Right kidney (tissue), 9 donors: ENCODE measurements at places on chromosomes 2 and 18.

DNA sequence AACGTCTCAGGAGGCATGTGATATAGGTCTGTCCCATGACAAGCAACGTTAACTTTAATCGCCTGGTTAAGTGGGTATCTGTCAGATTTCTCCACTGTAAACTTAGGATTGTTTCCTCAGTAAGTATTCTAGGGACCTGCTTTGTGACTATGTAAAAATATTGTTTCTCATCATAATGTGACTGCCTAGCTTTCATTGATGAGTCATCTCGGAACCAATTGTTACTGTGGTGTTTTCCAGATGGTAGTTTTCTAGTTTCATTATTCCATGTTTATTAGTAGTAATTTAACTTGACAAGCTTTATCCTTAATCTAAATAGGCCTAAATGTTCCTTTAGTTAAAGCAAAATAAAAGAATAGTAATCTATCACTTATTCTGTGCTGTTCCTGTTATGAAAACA is 28.2 kb upstream of the GATA6 start:
- DNase-seq, result no peak

GRCh38 chr2:112482309-112483041 is 519 bp downstream of the TTL start:
- peak; percentile 85 for DNase-seq

DNA sequence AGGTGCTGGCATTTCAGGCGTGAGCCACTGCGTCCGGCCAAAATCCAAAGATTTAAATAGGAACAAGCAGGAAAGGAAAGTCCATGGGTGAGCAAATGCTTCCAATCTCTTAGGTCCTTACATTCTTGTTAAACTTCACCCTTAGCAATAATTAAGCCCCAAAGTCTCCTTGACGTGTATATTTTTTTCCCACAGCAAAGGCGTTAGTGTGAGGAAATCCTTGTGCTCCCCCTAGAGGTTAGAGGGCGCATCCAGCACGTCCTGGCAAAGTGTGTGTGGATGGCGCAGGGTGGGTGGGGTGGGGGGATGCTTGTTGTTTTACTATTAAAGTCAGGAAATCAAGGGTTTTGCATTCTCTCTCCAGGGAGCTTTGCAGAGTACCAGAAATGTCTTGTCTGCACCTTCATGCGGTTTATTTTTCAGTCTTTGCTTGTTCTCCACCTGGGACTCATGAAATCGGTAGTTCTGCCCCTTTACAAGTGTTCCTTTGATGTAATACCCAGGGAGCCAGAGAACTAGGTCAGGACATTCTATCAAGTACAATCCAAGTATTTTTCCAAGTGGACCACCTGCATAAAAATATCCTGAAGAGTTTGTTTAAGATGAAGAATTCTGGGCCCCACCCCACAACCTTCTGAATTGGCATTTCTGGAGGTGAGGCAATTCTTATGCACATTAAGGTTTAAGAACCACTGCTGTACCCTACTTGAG is 22.2 kb upstream of the ITSN2 start:
- peak; percentile 37 for DNase-seq

DNA sequence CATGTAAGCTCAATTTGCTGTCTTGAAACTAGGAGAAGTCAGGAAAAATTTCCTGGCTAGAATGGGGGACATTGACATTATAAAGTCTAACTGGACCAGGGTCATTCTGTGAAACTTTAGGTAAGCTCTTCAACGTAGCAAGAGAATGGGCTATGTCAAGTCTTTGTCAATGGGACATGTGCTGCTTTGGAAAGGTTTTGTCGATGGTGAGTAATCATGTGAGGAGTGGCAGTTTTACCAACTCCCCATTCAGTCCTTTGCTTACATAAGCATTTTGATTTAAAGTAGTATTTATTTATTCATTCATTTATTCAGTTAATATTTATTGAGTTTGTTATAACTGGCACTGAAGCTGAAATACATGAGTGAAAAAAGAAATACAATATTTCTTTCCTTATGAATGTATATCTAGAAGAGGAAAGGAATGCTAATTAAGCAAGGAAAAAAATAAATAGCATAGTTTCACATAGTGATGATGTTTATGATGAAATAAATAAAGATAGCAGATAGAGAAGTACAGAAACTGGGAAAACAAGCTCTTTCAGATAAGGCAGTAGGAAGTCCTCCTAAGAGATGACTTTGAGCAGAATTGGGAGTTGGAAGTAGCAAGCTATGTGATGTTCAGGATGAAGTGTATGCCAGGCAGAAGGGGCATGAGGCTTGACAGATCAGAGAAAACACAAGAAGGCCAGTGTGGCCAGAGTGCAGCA is 25.4 kb upstream of the RAB27B start:
- DNase-seq, result no peak

GRCh38 chr2:124915567-124915966 is 890.5 kb downstream of the CNTNAP5 start:
- DNase-seq, result no peak

- DNase-seq, result no peak
These were observed 84.6 kb downstream of the PHLPP1 start for GRCh38 chr18:62799977-62800376.

- no peak for DNase-seq
These were observed 32.2 kb downstream of the RFX8 start for GRCh38 chr2:101442667-101443061.

GRCh38 chr18:45596036-45596435 is 19.2 kb upstream of the SLC14A2 start:
- DNase-seq, result no peak

DNA sequence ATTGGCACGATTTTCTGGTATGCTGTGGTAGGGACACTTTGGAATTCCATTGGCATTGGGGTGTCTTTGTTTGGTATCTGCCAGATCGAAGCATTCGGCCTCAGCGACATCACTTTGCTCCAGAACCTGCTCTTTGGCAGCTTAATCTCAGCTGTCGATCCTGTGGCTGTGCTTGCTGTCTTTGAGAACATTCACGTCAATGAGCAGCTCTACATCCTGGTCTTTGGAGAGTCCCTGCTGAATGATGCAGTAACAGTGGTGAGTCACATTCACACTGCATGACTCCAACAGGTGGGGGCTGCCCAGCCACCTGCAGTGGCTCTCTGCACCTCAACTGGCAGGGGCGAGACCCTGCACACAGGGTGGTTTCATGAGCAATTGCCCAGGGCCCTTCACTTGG is 38.4 kb downstream of the SLC9A2 start:
- DNase-seq, result no peak

DNA sequence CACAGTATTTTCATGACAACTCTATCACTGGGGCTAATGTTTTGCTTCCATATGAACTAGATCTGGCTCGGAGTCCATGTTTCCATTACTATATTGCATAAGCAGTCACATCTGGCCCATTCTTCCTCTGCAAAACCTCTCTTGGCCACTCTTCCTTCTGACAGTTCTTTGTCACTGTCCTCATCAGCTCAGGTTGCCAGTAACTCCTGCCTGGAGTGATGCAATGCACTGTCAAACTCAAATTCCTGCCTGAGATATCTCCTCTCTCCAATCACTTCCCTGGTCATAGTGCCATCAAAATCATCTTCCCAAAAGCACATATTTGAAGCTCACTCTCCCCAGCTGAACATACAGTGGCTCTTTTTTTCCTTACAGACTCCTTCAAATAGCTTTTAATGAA is 66.1 kb downstream of the COLEC12 start:
- no peak for DNase-seq

GRCh38 chr2:228798458-228799207 is 472.5 kb downstream of the PID1 start:
- DNase-seq, result peak; percentile 35

DNA sequence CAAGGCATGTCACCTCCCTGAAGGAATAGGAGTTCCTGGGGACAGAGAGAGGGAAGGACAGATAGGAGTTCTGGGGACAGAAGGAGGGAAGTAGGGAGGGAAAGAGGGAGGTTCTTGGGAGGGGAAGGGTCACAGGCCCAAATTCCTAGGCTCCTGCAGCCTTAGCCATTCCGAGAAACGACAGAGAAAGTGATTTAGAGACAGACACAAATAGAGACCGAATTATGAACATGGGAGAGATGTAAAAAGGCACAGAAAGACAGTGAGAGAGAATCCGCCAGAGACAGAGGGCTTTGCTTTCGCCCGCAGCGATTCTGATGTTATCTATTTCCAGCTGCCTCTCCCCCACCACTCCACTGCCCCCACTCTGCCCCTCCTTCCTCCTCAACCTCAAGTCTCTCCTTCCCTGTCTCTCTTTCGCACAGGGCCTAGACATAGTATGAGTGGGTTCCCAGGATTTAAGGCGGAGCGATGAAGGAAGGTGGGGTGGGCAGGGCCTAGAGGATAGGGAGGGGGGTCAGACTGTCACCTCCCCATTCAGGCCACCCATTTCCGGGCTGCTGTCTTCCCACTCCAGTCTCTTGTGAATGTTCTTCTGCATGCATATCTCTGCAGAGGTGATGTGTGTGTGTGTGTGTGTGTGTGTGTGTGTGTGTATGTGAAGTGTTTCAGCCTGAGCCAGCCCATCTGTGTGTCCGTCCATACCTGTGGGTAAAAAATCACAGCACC is 3.3 kb upstream of the WNT6 start:
- DNase-seq, result no peak

- DNase-seq, result no peak
These were observed 104.0 kb downstream of the ZNF516 start for GRCh38 chr18:76391038-76391437.

DNA sequence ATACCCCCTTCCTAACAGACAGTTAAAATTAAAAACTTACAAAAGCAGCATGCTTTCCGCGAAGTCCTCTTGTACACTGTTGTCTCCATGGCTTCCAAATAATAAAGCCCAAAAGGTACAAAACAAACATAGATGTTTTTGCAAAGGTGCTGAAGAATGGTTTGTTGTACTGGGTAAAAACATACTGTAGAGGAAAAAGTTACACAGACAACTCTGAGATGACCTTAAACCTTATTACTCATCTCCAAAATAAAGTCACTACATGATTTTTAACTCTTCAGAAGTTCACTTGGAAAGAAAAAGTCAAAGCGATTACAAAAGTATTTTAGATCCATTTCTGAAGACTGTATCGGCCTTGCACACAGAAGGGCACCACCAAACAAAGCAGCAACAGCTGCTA is 6.1 kb downstream of the SLC35F5 start:
- DNase-seq, result no peak

- no peak for DNase-seq
These were observed 711.4 kb upstream of the ACVR2A start for GRCh38 chr2:147133286-147133908.

DNA sequence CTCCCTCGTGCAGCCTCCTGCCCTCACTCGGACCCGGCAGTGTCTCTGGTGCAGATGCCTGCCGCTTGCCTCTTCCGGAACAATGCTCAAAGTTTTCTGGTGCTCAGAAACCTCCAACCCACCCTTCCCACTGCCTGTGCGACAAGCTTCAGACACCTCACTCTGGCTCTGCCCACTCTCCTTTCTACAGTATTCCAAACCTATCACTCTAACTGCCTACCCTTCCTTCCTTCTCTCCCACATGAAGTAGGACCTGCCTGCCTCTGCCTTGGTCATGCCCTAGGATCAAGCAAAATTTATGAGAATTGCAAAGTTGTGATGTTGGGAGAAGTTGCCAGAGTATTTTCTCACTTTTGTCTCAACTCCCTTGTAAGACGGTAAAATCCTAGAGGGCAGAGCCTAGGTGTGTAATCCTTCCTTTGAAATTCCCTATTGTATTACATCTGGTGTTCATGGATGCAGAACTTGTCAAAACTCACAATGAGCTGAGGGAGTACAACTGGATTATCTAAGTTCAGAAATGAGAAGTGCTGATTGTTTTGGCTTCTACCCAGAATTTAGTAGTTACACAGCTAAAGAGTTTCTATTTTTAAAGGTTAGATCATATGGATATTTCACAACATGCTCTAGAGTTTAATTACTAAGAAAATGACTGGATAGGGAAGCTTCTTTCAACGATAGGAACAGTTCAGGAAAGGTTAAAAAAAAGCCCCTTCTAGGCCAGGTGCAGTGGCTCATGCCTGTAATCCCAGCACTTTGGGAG is 7.2 kb downstream of the NPC1 start:
- DNase-seq, result no peak

GRCh38 chr2:215280326-215280725 is 31.5 kb upstream of the ATIC start:
- no peak for DNase-seq

GRCh38 chr2:46302005-46302695 is 4.9 kb downstream of the EPAS1 start:
- no peak for DNase-seq

DNA sequence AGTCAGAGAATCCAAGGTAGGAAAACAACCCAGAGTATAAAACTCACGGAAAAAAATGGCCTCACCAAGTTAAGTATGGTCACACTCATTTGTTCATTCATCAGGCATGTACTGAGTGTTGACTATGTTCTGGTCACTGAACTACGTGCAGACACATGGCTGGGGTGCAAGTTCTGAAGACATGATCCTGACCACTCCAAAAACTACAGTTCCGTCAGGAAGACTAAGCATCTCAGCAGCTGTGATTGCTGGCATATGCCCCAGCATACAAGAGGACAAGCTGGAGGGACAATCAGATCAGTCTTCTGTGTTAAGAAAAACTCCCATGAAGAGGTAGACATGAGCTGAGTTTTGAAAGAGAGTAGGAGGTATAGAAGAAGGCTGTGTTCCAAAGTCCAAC is 72.8 kb downstream of the TCF4 start:
- DNase-seq, result no peak

DNA sequence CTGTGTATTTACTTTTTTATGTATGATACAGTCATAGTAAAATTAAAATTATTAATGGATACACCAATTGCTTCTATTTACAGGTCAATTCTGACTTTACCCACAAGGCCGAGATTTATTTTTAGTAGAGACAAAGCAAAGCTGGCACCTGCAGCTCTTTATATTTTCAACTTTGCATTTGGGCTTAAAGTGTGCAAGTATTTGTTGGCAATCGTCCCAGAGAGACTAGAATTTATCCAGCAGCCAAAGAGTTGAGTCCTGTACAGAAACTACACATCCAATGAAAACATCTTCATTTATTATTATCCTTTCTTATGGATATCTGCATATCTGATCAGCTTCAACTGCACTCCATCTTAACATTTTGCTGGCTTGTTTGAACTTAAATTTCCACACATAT is 485.6 kb downstream of the SOX11 start:
- no peak for DNase-seq

DNA sequence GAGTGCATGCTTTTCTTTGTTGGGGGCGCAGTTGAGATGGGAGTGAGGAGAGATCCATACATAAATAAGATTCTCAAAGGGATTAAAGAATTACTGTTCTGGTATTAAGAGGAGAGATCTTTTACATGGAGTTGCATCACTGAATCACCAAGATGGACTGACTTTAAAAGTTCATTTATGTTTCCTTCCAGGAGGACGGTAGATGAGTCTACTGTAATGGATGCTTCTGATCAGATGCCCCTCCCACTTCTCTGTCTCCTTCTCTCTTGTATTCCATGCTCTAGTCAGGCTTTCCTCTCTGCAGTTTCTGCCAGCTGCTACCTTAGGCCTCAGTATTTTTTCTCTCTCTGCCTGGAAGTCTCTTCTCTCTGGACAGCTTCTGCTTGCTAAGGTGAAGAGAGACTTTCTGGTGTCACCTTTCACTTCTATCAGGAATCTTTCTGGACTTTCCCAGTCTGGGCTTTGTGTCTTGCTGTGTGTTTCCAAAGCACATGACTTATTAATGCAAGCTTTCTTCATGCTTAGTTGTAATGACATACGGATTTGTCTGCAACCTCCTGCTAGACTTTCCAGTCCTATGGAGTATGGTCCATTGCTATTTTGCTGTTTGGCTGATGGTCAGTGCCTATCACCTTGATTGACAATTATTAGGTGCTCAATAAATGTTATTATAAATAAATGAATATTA is 23.6 kb downstream of the FAM171B start:
- DNase-seq, result no peak

- no peak for DNase-seq
These were observed 41.4 kb downstream of the IL1R2 start for GRCh38 chr2:102033031-102033749.
